ENCODE measurements at places on chromosomes 11 and 22.

GRCh38 chr22:46844606-46845210 is 82.3 kb downstream of the TBC1D22A start:
- no peak for DNase-seq

- DNase-seq, result no peak
These were observed 11.5 kb upstream of the RAB39A start for GRCh38 chr11:107916671-107917241.

DNA sequence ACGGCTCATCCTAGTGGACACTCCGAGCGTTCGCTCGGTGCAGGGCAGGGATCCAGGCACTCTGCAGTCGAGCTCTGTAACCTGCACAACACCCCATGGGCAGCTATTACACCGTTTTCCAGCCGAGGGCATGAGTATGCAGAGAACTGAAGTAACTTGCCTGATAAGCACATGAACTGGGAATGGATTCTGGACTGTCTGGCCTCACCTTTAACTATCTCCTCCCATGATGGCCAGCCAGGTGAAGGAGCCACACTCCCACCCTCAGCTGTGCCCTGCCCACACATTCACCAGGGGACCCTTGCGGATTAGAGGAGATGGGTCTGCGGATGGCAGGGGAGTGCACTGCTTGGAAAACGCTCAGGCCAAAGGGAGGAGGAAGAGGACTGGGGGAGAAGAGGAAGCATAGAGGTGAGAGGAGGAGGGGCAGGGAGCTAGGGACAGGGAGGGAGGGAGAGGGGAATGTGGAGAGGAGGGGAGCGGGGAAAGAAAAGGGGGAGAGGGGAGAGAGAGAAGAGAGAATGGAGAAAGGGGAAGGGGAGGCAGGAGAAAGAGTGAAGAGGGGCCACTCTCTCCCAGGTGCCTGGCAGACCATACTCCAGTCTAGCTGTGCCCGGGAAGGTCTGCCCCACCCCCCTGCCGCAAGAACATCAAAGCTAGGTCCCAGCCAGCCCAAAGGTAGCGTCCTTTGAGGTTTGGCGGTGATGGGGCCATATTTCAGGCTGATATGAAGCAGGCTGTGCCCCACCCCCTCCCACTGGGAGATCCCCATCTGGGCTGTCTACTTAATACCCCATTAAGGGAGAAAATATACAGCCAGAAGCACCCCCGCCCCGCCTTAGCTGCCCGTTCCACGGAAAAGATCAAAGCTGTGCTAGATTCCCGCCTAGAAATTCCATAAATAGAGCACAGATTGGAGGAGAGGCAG is 33.2 kb upstream of the TCF20 start:
- DNase-seq, result no peak

- no peak for DNase-seq
These were observed 229.3 kb downstream of the CASP12 start for GRCh38 chr11:104668797-104669463.

DNA sequence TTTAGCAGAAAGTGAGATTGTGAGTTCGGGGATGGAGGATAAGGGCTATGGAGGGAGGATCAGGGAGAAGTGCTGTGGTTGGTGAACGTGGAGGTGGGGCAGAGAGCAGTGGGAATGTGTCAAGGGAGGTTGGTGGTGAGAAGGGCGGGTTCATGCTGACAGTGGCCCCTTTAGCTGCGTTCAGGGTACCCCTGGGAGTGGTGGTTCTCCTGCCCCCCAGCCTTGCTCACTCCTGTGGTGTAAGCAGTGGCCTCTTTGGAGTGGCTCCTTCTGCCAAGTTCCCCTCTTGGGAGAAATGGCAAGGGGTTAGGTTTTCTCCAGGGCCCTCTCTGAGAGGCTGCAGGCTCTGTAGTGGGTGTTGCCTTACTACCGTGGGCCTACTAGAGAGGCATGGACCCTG is 16.1 kb upstream of the NECTIN1 start:
- no peak for DNase-seq

DNA sequence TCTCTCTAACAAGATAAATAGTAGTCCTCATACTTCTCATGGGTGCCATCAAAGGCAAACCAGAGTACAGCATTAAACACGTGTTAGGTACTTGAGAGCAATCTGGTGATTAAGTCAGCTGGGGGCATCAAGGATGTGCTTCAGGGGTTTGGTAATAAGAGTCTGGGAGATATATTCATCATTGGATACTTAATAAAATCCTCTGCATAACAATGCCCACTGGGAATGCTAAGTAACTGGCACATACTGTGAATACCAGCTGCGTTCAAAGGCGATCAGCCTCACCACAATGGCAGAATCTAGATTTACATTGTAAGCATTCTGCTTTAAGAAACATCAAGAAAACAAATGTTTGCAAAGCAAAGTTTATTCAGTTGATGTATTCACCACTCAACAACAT is 268.6 kb upstream of the PITPNB start:
- DNase-seq, result no peak

DNA sequence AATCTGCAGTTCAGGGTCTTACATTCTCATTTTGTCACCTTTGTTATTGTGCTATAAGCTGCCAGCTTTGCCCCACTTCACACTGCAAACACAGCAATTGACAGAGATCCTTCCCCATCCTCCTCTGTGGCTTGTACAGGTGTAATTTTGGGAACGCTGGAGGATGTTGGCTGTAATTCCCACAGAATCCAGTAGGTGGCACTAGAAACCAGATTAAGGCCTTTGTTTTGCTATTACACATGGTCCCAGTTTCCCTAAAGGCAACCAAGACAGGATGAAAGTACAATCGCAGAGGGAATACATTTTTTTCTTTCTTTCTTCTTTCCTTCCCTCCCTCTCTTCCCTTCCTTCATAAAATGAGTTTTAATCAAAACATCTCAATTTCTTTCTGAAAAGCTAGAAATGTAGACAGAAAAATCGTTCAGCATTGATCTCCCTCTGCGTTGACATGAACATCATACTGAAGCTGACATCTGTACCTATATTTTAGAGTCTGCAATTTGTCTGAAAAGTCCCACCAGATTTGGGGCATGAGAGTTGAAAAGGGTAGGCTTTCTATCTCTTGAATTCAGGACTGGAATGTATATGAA is 21.3 kb upstream of the NELL1 start:
- DNase-seq, result no peak

GRCh38 chr11:84747871-84748270 is 879.3 kb downstream of the DLG2 start:
- no peak for DNase-seq

- no peak for DNase-seq
These were observed 817.8 kb upstream of the LUZP2 start for GRCh38 chr11:23679041-23679440.

- no peak for DNase-seq
These were observed 87.8 kb downstream of the SHANK2 start for GRCh38 chr11:71164621-71165020.

DNA sequence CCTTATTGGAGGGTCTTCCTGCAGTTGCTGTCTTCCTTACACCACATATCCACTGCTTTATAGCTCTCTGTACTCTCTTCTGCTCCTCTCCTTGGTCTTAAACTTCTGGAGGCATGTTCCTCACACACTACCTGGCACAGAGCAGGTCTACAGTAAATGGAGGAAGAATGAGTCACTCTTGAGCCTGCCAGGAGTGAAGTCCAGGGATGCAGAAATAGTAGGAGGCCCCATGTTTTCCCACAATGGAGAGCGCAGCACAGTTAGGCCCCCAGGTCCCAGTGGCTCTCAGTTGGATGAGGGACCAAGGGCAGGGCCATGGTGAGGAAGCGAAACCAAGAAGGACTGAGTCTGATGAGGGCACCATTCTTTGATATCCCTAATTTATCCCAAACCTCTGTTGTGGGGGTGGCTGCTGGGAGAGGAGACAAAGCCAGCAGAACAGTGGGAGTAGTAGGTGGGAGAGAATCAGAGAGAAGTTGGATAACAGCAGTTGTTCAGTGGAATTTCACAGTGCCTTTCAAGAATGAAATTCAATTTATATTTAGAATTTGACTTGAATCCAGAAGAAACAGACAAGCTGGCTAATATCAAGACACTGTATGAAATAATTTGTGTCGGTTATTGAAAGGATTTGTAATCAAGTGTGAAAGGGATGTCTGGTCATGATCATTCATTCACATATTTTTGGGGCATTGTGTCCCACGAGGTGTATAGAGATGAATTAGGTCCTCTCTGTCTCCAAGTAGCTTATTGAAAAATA is 187.8 kb downstream of the HIPK3 start:
- no peak for DNase-seq

DNA sequence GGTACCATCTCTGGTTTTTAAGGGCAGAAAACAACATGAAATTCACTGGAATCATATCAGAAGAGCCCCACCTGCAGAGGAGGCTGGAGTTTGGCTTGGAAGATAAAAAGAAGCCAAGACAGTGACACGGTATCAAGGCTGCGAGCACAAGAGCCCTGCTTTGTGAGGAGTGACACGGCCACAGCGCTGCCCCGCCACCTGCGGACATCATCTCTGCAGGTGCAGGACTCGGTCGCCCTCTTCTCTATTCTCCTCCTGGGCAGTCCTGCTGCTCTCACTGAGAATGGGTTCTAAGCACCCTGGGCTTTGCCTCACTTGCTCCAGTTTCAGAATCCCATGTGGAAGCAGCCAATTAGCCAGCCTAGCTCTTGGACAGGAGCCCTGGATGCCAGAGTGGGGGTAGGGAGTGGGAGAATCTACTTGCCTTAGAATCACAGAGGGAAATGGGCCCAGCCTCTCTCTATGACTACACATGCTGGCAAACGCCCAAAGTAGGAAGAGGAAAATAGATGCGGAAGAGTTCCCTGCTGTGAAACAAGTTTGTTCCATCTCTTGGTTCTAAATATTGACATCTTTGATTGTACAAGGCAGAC is 17.1 kb downstream of the APOL4 start:
- DNase-seq, result no peak

GRCh38 chr11:34343153-34343552 is 14.7 kb downstream of the ABTB2 start:
- DNase-seq, result no peak

GRCh38 chr11:82663535-82663934 is 70.1 kb downstream of the FAM181B start:
- no peak for DNase-seq

DNA sequence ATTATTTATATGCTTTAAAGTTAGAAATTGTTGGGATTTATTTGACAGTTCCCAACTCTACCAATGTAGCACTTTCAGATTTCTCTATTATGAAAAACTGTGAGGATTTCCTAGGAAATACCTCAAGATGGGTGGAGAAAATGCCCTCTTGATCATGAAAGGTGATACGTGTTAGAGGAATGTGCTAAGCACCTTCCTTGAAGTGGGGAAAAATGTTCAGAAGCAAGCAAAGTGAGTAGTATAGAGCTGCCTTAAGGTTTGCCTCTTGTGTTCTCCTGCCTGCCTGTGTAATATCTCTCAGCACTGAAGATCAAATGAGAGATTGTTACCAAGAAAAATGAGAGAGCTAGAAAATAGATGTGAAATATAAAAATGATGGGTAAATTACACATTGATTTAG is 58.2 kb downstream of the YAP1 start:
- DNase-seq, result no peak

DNA sequence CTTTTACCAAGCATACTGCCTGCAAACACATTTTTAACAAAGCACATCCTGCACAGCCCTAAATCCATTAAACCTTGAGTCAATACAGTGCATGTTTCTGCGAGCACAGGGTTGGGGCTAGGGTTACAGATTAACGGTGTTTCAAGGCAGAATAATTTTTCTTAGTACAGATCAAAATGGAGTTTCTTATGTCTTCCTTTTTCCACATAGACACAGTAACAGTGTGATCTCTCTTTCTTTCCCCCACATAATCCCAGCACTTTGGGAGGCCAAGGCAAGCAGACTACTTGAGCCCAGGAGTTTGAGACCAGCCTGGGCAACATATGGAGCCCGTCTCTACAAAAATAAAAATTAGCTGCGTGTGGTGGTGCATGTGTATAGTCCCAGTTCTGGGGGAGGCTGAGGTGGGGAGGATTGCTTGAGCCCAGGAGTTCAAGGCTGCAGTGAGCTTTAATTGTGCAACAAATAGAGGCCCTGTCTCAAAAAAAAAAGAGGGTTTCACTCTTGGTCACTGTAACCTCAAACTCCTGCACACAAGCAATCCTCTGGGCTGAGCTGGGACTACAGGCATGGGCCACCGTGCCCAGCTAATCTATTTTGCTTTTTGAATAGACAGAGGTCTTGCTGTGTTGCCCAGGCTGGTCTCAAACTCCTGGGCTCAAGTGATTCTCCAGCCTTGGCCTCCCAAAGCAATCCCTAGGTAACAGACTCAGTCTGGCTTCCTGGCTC is 19.7 kb upstream of the SLC3A2 start:
- no peak for DNase-seq

DNA sequence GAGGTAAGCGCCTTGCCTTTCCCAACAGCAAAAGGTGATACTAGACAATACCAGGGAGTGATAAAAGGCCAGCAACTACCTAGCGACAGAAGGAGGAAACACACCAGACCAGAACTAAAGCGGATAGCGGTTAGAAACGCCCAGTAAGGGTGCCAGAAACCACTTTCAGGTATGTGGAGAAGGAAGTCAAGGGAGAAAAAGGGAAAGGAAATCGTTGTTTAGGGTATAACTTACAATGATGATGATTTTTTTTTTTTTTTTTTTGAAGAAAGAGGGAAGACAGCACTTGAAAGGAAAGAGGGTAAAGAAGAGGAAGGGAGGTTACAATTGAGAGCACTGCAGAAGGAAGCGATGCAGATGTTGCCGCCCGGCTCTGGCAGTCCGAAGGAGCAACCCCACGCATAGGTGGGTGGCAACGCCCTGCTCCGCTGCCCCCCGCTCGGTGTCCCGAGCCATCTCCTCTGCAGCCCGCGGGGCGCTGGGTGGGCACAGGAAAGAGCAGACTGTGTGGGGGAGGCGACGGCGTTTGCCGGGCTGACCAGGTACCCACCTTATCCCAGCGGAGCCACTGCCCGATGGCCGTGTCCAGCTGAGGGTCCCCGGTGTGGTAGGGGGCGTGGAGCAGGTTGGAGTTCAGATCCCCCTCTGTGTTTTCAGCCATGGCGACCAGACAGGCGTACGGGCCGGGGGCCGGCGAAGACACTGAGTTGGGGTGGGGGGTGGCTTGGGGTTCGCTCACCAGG is 561 bp downstream of the PGM2L1 start:
- DNase-seq, result no peak

DNA sequence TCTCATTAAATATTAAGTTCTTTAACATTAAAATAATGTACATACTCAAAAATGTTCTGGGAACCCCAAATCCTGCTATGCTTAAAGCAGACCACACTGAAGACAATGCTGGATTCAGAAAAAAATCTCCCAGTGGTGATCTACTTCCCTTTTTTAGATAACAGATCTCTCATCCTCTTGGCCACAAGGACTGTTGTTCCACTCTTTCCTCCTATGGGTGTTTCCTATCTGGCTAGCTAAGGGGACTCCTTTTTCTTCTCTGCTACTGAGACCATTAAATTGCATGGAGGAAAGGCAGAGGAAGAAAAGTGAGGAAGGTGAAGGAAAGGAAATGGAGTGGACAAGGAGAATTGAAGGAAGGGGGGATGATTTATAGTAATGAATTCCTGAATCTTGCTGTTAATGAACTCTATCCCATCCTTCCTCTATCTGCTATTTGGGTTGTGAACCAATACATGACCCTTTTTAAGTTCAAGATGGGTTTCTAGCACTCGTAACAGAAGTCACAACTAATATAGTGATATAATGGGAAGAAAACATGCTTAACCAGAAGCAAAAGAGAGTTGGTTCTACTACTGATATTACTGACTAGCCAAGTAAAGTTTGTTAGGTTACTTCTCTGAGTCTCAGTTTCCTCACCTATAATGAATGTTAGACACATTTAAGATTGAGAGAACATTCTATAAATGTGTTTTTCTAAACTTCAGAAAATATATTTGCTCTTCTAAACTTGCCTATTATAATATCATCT is 53.2 kb downstream of the PIK3C2A start:
- DNase-seq, result no peak

- DNase-seq, result no peak
These were observed 218.1 kb upstream of the SORL1-AS1 start for GRCh38 chr11:121670805-121671282.

GRCh38 chr11:126355324-126355925 is at the start of gene ST3GAL4:
Gene ST3GAL4, plus strand, starts transcription at chr11:126355686. Its CDS starts 50,470 bp downstream, at chr11:126406156.
- peak; percentile 50 for DNase-seq

Measured in stimulated activated CD4-positive, alpha-beta T cell treated with anti-CD3 and anti-CD28 coated beads, Interleukin-15, amount 100 ng/mL, for 48 hours (primary cell).